DMS53 (cell line): ENCODE measurements at places on chromosomes 1 and 21.

GRCh38 chr1:74652711-74653139 lies 20.9 kb downstream of the ERICH3 start:
- peak; percentile 97 for DNase-seq

DNA sequence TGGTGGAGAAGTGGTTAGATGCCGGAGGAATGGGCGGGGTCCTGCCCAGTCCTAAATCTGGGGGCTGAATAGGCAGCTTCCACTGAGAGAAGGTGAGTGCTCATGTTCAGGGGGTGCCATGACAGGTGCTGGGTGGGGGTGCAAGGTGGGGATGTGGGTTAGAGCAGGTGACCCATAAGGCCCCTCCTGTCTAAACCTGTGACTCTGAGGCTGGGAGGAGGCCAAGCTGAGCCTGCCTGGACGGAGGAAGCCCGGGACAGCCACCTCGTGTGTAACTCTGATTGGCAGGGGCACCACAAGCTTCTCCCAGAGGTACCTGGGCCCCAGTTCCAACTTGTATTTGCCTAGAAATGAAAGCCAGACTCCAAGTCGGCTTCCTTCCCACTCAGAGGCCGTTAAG lies 10.7 kb downstream of the GPR157 start:
- DNase-seq = no peak

- no peak for DNase-seq
These were observed 18.7 kb downstream of the DUSP10 start for GRCh38 chr1:221723018-221723847.

GRCh38 chr1:147586414-147586813 lies 45.1 kb downstream of the BCL9 start:
- no peak for DNase-seq

DNA sequence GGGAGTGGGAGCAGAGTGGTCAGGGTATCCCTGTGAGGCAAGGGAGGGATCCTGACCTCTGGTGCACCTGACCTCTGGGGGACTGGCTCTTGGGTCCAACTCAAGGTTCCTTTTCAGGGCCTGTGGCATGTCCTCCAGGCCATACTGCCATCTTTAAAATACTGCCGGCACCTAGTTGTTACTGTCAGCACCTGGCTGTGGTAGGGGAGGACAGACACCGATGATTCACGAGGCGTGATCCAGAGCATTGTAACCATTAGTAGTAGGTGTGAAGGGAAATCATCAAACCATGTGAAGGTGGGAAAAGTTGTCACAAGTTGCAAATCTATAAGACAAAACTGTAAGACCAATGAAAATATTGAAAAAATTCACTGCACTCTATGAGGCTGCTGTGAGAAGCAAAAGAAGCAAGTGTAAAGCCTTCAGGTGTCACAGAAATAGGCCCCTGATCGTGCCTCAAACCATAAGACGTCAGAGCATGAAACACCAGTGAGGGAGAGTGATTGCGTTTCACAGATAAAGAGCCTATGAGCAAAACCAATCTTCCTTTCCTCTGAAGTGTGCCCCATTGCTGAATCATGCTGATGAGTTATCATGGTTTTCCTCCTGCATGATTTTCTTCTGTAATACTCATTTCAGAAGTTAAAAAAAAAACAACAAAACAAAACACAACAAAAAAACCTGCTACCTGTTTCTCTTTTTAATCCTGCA lies 55.3 kb downstream of the CDC7 start:
- no peak for DNase-seq

- DNase-seq = no peak
These were observed 105.1 kb downstream of the PCBP3 start for GRCh38 chr21:45748593-45748992.

DNA sequence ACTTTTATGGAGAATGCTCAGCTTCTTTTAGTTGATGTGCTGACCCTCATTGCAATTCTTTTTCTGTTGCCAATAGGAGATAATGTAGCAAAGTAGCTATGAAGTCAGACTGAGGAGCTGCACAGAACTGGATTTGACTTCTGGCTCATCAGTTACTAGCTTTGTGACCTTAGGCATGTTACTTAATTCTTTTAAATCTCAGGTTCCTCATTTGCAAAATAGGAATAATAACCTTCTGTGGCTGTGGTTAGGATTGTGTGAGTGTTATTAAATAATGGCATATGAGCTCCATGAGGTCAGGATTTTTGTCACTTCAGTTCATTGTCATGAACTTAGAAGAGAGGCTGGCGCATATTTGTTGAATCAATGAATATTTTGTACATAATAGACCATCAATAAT lies 237.6 kb upstream of the SGIP1 start:
- DNase-seq = no peak

GRCh38 chr1:47201179-47201578 lies 11.3 kb upstream of the PDZK1IP1 start:
- no peak for DNase-seq

DNA sequence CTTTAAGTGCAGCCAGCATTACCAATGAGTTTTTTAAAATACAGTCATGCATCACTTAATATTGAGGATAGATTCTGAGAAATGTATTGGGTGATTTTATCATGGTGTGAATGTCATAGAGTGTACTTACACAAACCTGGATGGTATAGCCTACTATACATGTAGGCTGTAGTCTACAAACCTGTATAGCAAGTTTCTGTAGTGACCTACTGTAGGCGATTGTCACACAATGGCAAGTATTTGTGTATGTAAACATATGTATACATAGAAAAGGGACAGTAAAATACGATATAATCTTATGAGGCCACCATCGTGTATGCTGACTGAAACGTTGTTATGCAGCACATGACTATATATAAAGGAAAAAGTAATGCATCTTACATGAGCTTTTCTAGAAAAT lies 48.2 kb downstream of the RPE65 start:
- peak; percentile 91 for DNase-seq

- peak; percentile 53 for DNase-seq
These were observed 40.2 kb upstream of the WASF2 start for GRCh38 chr1:27530192-27530591.

DNA sequence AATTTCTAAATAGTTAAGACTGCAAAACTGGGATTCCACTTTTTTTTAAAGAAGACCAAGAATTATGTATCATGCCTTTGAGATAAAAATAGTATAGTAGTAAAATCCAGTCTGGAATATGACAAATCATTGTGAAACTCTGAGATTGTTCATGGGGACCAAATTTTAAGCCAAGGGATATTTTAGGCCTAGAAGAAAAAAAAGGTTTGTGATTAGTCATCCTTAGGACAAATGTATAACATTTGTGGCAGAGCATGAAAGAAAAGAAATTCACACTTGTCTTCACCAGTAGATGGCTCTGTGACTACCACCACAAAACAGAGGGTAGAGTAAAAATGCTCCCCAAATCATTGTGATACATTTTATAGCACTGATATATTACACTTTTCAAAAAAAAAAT lies 226.1 kb downstream of the KCTD3 start:
- DNase-seq = peak; percentile 55

DNA sequence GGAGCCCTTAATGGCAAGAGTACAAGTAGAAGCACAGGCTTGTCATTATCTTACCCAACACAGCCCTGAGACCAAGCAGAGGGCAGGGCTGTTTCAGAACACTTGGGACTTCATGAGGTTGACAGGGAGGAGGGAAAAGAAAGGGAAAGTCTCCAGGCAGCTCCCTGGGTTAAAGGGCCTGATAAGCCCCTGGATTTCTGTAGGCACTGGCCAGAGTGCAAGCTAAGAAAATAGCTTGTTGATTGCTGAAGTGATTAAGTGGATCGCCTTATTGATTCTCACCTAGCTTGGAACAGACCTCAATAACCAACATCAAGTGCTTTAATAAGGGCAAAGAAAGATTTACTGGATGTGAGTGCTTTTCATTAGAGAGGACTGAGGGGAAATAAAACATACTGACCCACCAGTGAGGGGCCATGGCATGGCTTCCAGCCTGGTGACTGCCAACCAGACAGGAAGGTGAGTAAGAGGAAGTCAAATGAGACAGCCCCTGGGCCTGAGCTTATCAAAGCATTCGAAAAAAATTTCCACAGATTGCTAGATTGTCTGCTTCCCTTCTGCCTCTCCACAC lies 121.4 kb upstream of the NFIA start:
- DNase-seq = no peak

- no peak for DNase-seq
These were observed 34.1 kb upstream of the IGSF5 start for GRCh38 chr21:39710866-39711265.

- no peak for DNase-seq
These were observed 121.9 kb downstream of the CRYAA start for GRCh38 chr21:43290421-43291346.

DNA sequence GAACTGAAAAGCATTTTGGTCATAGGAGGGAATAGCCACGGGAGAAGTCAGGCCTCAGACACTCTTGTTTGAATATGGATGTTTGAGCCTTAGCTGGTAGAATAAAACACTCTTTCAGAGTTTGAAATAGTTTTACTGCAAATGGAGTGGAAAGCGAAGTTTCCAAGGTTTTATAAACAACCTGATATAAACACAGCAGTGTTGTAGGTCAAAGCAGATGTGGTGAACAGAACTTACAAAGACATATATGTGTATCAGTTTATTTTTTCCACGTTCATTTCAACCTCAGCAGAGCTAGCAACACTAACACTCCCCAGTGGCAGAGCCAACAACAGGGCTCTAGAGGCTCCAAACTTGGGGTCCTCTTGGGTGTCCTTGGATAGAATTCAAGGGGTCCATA lies 89.9 kb downstream of the WLS start:
- DNase-seq = no peak

DNA sequence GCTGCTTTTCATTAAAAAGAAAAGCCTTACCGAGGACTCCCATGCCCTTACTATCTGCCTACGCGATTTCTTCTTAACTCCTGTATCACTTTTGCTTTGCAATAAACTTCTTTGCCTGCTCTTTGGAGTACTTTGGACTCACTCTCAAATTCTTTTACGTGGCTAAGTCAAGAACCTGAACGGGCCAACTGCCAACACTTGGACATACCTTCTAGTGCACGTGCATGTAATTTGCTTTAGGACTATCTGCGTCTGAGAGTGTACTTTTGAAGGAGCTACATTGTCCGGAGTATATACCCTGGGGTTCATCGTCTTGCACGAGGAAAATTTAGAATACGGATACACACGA lies 3.6 kb upstream of the OTUD3 start:
- DNase-seq = no peak

DNA sequence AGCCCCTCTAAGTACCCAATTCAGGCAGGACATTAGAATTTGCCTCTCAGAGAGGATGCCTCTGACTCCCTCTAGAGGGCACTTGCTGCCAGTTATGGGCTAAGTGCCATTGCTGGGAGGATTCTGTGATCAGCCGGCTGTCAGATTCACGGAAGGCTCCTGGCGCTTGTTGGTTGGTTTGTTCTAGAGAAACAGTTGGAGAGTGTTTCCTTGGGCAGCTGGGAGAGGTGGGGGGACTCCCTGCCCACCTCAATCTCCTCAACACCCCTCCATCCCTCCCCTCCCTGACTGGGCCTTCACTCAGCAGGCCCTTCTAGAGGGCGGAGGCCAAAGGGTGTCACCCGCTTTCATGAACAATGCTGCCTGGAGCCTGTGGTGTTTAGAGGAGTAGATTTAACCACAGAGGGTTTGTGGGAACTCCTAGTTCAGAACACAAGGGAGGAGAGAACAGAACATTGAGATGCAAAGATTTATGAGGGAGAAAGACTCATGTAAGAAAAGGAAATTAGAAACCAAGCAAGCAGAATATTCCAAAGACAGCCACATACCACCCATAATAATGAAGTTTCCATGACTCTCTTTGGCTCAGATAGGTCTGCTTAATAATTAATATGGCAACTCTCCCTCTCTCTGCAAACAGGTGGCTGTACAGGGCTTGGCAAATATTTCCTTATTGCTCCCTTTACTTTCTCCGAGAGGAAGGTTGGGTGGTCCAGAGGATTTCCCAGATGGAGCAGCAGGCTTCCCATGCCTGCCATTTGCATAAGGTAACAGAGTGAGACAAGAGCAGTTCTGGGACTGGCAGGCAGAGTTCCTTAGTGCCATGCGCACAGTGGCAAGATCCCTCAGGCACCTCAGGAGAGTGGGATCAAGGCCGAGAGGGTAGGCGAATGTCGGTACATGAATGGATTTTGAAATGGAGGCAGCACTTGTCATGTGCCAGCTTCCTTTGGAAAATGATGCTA lies 30.0 kb upstream of the ACP6 start:
- peak; percentile 88 for DNase-seq

GRCh38 chr1:107766533-107766932 lies 198.4 kb downstream of the VAV3 start:
- no peak for DNase-seq

DNA sequence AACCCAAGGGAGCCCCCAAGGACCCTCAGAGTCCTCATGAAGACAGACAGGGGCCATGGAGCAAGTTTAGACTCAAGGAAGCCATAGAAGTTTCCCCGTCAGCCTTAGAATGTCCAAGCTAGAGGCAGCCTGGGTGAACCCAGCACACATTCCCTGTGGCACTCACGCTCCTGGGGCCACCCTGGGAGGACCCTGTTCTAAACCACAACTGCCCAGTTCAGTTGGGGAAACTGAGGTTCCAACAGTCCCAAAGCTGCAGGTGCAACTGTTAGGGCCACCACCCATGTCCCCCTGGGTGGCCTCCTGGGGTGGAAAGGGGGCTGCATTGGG lies 9.3 kb downstream of the WNT3A start:
- DNase-seq = no peak

DNA sequence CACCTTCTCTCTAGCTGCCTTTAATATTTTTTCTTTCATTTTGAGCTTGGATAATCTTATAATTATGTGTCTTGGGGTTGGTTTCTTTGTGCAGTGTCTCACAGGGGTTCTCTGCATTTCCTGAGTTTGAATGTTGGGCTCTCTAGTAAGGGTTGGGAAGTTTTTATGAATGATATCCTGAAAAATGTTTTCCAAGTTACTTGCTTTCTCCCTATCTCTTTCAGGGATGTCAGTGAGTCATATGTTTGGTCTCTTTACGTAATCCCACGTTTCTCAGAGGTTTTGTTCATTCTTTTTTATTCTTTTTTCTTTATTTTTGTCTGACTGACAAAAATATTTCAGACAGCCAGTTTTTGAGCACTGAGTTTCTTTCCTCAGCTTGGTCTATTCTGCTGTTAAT lies 55.4 kb upstream of the CCDC190 start:
- no peak for DNase-seq

DNA sequence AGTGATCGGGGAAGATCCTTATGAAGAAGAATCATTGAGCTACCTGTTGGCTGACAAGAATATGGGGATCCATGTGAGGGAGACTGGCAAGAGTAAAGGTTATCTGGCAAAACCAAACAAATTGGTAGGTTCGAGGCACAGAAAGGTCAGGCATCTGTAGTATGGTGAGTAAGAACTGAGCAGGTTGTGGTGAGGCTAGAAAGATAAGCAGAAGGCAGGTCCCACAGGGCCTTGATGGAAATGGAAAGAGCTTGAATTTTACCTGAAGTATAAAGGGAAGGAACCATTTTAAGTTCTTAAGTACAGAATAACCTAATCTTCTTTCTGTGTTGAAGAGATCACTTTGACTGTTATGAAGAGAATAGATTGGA lies 11.1 kb downstream of the PTPRC start:
- no peak for DNase-seq

DNA sequence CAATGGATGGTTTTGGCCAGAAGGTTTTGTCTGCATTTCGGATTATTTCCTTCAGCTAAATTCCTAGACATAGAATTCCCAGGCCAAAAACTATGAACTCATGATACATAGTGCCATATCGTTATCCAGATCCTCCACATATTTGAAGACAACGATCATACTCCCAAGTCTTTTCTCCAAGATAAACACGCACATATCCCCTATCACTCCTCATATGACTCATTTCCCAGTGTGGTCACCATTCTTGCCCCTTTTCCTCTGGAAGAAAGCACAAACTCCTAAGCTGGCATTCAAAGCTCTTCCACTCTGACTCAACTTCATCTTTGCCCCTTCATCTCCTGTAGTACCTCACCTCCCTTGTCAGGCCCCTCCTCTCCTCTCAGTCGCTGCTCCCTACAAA lies 277.6 kb downstream of the PLPP3 start:
- no peak for DNase-seq

GRCh38 chr21:25171438-25171837 lies 435.8 kb downstream of the MRPL39 start:
- DNase-seq = no peak
